ENCODE measurements at places on chromosomes 3 and 15.

GRCh38 chr3:38397320-38397719 is 50.7 kb downstream of the XYLB start:
- DNase-seq = no peak

DNA sequence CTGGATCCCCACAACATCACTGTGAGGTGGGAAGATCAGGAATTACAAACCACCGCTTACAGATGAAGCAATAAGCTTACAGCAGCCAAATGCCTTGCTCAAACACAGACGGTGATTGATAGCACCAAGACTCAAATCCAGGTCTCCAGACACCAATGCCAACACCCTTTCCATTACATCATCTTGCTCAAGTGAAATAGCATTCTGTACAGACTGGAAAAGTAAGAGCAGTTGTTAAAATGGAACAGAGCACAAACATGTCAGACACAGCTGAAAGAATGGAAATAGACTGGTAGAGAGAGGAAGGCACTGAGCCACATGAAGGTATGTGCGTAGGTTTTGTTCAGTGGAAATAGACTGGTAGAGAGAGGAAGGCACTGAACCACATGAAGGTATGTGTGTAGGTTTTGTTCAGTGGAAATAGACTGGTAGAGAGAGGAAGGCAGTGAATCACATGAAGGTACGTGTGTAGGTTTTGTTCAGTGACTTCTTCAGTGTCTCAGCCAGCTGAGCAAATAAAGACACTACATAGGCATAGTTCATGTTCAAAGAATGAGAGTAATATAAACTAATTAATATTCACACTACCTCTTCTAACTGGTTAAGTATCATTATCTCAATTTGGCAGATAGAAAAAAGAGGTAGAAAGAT is 15.6 kb downstream of the CLDN1 start:
- no peak for DNase-seq

DNA sequence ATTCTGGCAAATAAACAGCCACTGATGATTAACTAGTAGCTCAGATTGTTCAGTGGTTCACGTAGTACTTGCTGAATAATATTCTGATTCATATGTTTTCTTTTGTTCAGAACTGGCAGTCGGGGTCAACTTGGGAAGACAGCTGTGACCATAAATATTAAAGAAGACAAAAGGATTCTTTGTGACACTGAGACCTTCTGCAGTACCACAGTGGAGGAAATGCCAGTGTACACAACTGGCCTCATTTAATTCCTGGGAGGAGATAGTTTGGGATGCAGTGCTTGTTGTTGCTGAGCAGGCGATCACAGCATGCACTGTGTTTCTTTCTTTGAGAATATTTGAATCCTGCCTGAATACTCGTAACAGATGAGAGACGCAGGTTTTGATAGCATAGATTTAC is 26.7 kb upstream of the MCF2L2 start:
- peak; percentile 88 for DNase-seq

GRCh38 chr15:67809441-67809840 is 15.9 kb upstream of the SKOR1 start:
- no peak for DNase-seq

- DNase-seq = no peak
These were observed 77.2 kb downstream of the IL12A start for GRCh38 chr3:160065786-160066185.

DNA sequence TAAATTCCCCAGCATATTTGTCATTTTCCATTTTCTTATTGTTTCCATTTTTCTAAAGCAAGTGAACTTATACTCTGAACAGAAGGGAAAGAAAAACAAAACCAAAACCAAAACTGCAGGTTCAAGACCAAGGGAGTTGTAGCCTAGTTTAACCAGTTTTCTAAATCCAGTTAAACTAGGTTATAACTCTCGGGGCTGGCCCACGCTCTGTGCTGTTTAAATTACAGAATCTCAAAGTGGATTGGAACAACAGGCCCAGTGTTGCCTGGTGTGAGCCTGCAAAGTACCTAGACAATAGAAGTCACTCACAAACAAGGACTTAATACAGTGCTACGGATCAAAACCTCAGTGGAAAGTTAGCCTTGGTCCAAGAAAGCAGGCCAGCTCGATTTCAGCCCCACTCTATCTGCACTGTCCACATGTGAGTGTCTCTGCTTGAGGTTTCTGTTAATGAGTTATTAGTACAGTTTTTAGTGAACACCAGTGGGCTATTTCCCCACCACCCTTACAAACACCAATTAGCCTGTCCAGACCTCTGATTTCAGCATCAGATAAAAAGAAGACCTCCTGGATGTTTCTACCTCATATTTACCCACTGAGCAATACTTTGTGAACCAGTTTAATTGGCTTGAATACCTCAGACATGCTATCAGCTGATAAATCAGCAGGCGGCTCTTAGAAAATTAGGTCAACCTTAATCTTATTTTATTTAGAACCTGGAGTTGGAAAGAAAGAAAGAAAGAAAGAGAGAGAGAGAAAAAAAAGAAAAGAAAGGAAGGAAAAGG is 93.8 kb upstream of the PDZRN3 start:
- no peak for DNase-seq

DNA sequence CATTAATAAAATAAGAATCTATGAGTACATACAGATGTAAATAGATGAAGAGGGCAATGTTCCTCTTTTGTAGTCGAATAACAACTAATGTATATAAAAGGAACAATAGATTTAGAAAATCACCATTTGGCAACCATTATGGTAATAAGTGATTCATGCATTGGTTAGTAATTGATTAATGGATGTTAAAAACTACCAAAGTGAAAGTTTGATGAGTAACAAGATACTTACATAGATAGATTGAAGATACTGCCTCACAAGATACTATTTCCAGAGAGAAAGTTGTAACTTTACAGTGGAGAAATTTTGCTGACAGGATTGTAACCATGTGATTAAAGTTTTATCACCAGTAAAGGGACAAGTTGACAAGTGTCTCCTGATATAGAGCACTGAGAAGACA is 55.0 kb downstream of the TCF12 start:
- no peak for DNase-seq

GRCh38 chr15:31316135-31316795 is 10.4 kb upstream of the KLF13 start:
- no peak for DNase-seq

GRCh38 chr3:122619040-122619439 is 41.6 kb downstream of the PARP15 start:
- DNase-seq = no peak

- DNase-seq = no peak
These were observed 7.8 kb upstream of the STAC start for GRCh38 chr3:36372534-36372935.

DNA sequence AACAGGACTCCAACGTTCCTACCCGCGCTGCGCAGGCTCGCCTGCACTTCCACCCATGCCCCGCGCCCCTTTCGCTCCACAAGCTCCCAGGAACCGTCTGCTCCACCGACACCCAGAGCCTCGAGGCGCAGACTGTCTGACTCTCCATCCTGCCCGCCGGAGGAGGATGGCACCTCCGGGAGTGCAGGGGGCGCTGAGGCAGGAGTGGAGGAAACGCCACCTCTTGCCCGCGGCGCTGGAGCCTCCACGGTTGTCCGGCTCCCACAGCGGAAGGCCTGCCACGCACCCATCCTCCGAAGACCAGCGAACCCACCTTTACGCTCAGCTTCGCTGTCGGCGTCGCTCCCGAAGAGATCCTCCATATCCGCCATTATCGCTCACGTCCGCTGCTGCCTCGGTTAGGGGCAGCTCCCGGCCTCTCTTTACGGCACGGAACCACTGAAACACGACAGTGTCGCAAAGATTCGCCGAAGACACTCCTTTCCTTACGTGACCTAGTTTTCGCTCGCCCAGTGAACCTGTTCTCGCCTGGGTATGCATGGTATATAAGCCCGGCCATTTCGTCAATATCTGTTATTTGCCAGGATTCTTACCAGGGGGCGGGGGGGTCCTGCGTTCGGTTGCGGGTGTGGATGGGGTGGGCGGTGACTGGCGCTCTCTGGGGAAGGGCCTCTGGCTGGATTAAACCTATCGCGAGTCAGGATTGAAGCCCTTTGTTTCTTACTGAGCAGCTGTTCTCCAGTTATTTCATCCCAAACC is at the start of gene LEO1:
Gene LEO1, minus strand, starts transcription at position 404 of the 759 bp plus-strand sequence. Its CDS starts 33 bp downstream, at position 371.
- DNase-seq = peak; percentile 94

GRCh38 chr3:184742676-184743135 is 30.8 kb upstream of the MAGEF1 start:
- DNase-seq = no peak

DNA sequence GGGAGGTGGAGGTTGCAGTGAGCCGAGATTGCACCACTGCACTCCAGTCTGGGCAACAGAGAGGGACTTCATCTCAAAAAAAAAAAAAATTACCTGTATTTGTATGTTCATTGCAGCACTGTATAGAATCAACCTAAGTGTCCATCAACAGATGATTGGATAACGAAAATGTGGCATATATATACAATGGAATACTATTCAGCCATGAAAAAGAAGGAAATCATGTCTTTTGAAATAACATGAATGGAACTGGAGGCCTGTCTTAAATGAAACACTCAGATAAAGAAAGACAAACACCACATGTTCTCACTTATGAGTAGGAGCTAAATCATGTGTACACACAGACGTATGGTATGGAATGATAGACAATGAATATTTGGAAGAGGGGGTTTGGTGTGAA is 59.4 kb upstream of the MEF2A start:
- no peak for DNase-seq

Data from putamen (tissue), 1 donor.